ENCODE measurements at places on chromosomes 6 and 20. TPM values are rescaled to one million over a fixed set of nuclear protein-coding genes. Genes with fewer than 3 reads are reported as not detected.

The ECT2L gene
- 0.16 TPM for total RNA-seq

The METTL24 gene
- 3.2 TPM for total RNA-seq

GRCh38 chr6:20915626-20916025 lies 381.4 kb downstream of the CDKAL1 start:
- H3K27ac ChIP-seq: no peak overlapping the region
- no peak for DNase-seq
- no peaks in the 10 kb centered on the region for H3K4me1 ChIP-seq
- H3K27me3 ChIP-seq: no peaks in the 10 kb centered on the region
- H3K36me3 ChIP-seq: no peaks in the 10 kb centered on the region
- no peak overlapping the region for H3K4me3 ChIP-seq

- no peaks in the 10 kb centered on the region for H3K36me3 ChIP-seq
- H3K4me1 ChIP-seq: peaks cover 20% of the 10 kb centered on the region
- no peaks in the 10 kb centered on the region for H3K27me3 ChIP-seq
- peak; percentile 72 for DNase-seq
- no peak overlapping the region for H3K27ac ChIP-seq
Measured at GRCh38 chr20:41135187-41135887, 2.0 kb upstream of the PLCG1 start.

DNA sequence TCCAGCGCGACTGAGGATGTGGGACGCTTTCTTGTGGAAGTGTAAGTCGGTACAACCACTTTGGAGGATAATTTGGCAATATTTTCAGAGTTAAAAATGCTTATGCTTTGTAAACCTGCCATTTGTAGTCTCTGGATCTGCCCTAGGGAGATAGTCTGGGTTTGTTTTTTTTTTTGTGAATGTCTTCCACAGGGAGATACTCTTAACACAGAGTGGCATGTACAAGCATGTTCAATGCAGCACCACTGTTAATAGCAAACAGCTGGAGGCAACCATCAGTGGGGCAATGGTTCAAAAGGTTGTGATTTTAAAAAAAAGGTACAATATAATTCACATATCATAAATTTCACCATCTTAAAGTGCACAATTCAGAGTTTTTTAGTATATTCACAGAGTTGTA lies 22.4 kb downstream of the SLC9A8 start:
- DNase-seq: no peak
- no peaks in the 10 kb centered on the region for H3K36me3 ChIP-seq
- H3K4me3 ChIP-seq: no peak overlapping the region
- peaks cover 6% of the 10 kb centered on the region for H3K4me1 ChIP-seq
- no peak overlapping the region for H3K27ac ChIP-seq
